Regular cardiac myocyte (primary cell): ENCODE measurements at places on chromosomes 16 and 17. TPM values are rescaled to one million over a fixed set of nuclear protein-coding genes. Genes with fewer than 3 reads are reported as not detected.

NDUFAB1 gene
- 49.9 and 91.8 TPM in 2 replicates for total RNA-seq

PNMT gene
- total RNA-seq: not detected in 2 replicates

ABCA5 gene
- 9.2 and 29.3 TPM in 2 replicates for total RNA-seq

AXIN2 gene
- total RNA-seq: 0.96 and 5.4 TPM in 2 replicates

OR1E2 gene
- not detected in 2 replicates for total RNA-seq

TBC1D3G gene
- not detected in 2 replicates for total RNA-seq

CALB2 gene
- total RNA-seq: 0.38 and 1.7 TPM in 2 replicates

NOL11 gene
- total RNA-seq: 24.5 and 46.0 TPM in 2 replicates

TMEM132E gene
- under 0.01 TPM in 1 of 2 replicates, not detected in the other for total RNA-seq

HIC1 gene
- 57.5 and 67.1 TPM in 2 replicates for total RNA-seq

ADGRG3 gene
- not detected in 2 replicates for total RNA-seq

HOXB7 gene
- total RNA-seq: 0.28 and 0.38 TPM in 2 replicates

HOXB8 gene
- total RNA-seq: under 0.01 TPM in 2 replicates

TMEM186 gene
- total RNA-seq: 5.6 and 10.7 TPM in 2 replicates

OR1A1 gene
- total RNA-seq: not detected in 2 replicates

ZFP1 gene
- 8.7 and 19.2 TPM in 2 replicates for total RNA-seq

IRX3 gene
- total RNA-seq: 4.2 and 4.4 TPM in 2 replicates

LRRC37A gene
- 1.2 and 3.1 TPM in 2 replicates for total RNA-seq

ITGAL gene
- total RNA-seq: not detected in 2 replicates

PRRT2 gene
- total RNA-seq: 0.58 and 3.1 TPM in 2 replicates

HSPB9 gene
- not detected in 2 replicates for total RNA-seq

VAT1 gene
- 115 and 147 TPM in 2 replicates for total RNA-seq
